Endodermal cell (in vitro differentiated cells): ENCODE measurements at places on chromosomes 5 and 9. TPM values are rescaled to one million over a fixed set of nuclear protein-coding genes. Genes with fewer than 3 reads are reported as not detected.

DNA sequence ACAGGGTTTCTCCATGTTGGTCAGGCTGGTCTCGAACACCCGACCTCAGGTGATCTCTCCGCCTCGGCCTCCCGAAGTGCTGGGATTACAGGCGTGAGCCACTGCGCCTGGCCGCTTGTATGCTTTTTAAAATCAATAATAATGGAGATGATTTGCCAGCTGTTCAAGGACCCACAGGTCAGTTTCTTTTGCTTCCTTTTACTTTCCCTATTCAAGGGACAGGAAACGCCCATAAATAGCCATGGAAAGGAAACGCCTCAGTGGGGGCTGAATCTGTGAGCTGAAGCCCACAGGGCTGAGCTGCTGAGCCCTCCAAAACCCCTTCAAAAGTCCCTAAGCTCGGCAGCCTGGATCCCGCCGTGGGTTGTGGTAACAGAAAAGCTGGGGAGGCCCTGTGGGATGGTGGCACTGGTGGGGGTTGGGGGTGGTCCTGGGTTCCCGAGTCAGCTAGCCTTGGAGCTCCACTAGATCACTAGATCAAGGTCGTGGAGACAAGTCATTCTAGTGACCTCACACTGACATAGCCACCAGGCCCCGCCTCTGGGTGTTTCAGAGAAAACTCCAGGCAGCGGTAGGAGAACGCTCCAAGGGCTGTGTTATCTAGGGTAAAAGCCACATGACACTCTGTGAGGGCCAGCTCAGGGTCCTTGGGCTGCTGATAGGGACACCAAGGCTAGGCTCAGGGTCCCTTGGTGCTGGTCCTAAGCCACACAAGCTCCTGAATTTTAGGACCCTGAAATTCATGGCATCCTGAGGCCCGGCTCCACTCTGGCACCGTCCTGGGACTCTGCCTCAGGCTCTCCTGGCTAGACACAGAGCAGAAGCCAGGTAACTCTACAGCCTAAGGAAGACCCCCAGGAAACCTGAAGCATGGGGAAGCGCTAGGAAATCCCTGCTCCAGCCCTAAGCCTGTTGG lies 18.0 kb upstream of the DUSP1 start:
- DNase-seq = peak; percentile 79

NADK2 gene
- total RNA-seq = 24.0 and 27.5 TPM in 2 replicates

DNA sequence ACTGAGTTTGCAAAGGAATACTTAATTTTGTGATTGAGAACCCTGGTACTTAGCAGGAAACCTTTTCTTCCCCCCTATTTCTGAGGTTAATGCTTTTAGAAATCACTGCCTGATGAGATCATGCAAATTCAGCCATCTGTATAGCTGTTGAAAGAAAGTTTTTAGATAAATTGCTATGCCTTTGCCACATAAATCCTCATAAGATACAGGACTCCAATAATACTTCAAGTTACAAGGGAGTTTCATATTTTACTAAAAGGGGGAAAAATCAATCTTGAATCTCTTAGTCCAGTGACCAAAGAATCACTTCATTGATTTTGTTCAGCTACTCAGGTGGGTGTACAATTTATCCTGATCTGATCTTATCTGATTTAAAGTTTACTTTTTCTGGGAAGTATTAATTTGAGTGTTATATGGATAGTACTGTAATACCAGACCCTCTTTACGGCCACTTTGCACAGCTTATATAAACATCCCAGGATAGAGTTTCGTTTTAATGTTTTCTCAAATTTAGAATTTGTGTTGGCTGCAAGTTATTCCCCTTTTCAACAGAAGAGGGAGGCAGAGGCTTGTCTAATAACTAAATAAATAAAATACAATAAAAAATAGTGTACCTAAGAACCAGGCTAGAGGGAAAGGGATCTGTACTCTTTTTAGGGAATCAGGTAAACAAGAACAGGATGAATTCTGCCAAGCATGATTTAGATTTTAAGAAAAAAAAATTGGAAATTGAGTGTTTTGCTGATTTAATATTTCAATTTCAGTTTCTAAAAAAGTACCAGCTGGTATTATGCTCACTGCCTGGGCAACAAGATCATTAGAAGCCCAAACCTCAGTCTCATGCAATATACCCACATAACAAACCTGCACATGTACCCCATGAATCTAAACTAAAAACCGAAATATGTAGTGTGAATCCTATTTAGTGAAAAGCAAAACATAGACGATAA lies 69.1 kb downstream of the PSAT1 start:
- DNase-seq = no peak

- DNase-seq = no peak
These were observed 251.6 kb upstream of the HAPLN1 start for GRCh38 chr5:83972236-83972635.

- no peak for DNase-seq
These were observed 5.7 kb downstream of the NFIB start for GRCh38 chr9:14307989-14308852.

- peak; percentile 52 for DNase-seq
These were observed 129.4 kb downstream of the C9orf50 start for GRCh38 chr9:129491487-129491855.

PCAT7 gene
- 1.8 to 4.2 TPM (median 2.8 TPM) in 3 replicates for total RNA-seq

DNA sequence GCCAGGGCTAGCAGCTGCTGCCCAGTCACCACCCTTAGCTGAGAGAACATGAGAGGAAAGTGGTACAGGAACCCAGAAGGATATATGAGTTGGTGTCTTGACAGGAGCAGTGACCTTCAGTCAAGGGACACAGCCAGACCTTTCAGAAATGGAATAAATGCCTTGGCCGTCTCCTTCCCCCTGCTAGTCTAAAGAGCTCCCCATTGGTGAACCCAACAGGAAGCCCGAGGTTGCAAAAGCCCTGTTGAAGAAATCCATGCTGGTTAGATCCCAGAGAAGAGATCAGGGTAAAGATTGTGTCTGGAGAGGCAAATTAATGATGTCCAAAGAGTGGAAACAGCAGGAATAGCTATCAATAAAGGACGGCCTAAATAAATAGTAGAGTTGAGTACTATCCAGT lies 244.5 kb downstream of the NR3C1 start:
- DNase-seq = no peak

GRCh38 chr5:98768960-98769209 lies 4.6 kb upstream of the RGMB start:
- DNase-seq = no peak

C9orf152 gene
- total RNA-seq = not detected in 3 replicates

- DNase-seq = peak; percentile 51
These were observed 40.8 kb upstream of the RNF130 start for GRCh38 chr5:180112181-180112861.

GRCh38 chr5:122999947-123000563 lies 36.5 kb downstream of the PPIC start:
- DNase-seq = peak; percentile 91

EQTN gene
- not detected in 2 replicates for total RNA-seq

- DNase-seq = no peak
These were observed 201.1 kb upstream of the HAPLN1 start for GRCh38 chr5:83921666-83922193.

PCDHB13 gene
- total RNA-seq = 1.2 to 1.8 TPM (median 1.5 TPM) in 3 replicates

DNA sequence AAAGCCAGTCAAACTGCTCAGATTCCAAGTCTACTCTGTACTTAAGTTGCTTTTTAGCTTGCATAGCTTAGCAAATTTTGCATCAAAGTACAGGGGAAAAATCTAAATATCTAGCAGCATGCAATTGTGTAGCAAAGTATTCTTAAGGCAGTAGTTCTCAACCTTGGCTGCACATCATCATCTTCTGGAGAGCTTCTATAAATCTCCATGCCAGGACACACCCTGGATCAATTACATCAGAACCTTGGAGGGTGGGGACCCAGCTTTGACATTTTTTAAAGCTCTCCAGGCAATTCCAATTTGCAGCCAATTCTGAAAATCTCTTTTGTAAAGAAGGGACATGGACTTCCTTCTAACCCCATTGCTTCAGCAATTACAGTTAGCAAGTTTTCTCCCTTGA lies 187.5 kb downstream of the SNCAIP start:
- no peak for DNase-seq

KIF20A gene
- total RNA-seq = 58.0 and 62.8 TPM in 2 replicates

PLPP7 gene
- total RNA-seq = 4.5 to 5.6 TPM (median 5.2 TPM) in 3 replicates
